ENCODE measurements at places on chromosomes 16 and 17.

- DNase-seq = no peak
These were observed 141.4 kb downstream of the SOCS1 start for GRCh38 chr16:11114366-11115164.

DNA sequence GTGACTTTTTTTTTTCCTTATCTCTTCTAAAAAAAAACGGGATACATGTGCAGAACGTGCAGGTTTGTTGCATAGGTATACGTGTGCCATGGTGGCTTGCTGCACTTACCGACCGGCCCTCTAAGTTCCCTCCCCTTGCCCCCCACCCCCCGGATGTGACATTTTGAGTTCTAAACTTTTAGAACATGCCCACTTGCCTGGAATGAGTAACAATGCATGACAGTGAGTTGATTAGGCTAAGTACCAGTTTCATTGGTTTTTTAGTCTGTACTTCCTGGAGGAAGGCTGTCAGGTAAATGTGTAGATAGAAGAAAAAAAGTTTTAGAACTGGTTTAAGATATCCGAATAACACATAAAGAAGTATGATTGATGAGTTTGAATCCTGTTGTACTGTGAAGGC is 4.0 kb downstream of the BPTF start:
- DNase-seq = no peak

DNA sequence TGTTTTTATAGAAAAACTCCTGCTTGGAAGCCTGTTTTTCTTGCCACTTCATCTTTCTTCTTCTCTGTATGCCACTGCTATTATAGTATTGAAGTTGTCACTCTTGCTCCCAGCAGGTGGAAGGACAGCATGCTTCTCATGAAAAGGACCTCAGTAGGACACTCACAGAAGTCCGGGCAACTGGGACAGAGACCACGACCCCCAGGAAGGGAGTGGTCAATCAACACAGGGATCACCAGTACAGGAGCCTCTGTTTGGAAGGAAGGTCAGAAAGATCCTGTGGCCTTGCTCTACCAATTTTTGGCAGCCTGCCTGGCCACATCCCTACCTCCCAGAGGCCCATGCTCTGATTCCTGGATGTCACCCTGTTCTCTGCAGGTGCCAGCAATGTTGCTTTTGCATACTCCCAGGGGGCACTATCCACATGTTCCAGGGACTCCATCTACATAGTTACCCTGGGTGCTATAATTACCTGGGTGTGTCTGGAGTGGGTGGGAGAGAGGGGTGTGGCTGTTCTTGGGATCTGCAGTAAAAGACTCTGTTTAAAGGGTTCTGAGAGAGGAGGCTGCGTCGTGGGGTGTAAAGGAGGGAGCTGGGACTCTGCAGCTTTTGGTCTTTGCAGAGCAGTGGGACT is 13.7 kb upstream of the AKAP10 start:
- DNase-seq = no peak

DNA sequence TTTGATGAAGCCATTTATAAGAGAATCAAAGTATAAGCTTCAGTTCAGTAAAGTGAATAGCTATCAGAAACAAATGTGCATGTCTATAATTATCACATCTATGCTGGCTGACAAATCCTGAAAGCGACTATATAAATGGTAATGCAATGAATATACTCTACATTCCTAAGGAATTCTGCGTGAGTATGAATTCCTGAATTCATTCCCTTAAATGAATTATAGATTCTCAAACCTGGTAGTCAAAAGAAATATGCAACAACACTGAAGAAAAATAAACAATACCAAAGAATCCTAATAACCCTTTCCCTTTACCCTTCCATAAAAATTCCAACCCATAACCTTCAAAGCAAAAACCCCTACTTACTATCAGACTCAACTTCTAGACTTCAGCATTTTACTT is 416.6 kb upstream of the PMFBP1 start:
- no peak for DNase-seq

DNA sequence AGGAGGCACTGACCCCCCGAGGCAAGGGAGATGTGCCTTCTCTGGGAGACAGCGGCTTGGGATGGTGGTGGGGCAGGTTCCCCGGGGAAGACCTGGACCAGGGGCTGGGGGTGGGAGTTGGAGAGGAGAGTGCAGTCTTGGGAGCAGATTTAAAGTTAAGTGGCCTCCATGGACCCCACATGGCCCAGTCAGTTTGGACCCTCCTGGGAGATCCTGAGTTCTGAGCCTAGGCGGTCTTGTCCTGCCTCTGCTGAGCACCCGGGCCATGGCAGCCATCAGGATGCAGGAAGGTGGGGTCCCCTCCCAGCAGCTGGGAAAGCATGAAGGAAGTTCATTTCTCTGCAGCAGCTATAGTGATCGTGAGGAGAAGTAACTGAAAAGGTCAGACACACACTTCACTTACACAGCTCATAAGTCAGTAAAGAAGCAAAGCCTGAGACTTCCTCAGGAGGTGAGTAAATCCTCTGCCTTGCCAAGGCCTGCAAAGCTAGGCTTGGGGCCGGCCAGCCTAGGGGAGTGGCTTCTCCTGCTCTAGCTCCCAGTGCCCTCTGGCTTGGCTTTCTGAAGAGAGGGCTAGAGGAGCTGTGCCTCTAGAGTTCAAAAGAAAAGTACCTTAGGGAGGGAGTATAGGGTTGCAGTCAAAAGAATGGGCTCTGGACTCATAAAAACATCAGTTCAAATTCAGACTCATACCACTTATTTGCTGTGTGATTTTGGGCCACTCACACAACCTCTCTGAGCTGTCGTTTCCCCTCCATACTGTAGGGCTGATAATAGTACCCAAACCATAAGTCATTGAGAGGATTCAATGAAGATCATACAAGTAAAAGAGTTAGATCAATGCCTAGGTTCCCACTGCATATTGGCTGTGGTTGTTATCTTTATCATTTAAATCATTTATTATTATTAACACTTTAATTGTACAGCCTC is 31.0 kb upstream of the C16orf78 start:
- no peak for DNase-seq

DNA sequence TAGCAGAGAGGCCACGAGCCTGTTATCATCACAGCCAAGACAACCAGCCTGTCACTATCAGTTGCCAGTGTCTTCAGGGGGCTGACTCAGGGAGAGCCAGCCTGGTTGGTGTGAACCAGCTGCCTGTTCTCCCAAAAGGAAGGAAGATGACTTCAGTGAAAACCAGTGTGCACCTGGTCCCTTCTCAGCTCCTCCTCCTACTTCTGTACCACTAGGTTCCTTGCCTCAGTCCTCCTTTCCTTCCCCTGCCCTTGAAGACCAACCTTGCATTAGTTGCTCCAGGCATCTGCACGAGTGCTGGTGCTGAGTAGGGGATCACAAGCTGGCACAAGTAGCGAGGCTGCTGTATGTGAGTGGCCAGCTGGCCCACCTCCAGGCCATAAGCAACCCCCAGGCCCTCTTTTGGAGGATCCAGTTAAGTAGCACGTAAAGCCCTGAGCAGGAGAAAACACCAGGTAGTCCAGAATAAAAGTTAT is 8.5 kb downstream of the TUBG1 start:
- DNase-seq = peak; percentile 44

- DNase-seq = peak; percentile 53
These were observed 52.1 kb downstream of the METRNL start for GRCh38 chr17:83131401-83132011.

DNA sequence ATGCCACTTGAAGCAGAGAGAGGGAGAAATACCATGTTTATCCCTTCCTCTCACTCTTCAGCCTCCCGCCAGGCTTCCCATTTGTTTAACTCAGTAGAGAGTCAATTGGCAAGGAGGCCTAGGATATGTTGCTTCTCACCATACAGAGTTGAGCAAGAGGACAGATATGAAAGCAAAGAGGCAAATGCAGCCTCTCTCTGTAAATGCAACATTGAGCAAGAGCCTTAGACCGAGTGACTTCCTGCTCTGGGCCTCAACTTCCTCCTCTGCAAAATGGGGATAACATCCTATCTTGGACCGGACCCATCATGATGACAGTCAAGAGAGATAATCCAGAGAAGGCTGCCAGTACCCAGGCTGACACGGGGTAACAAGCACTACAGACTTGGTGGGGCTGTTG is 36.8 kb downstream of the SOCS1 start:
- DNase-seq = no peak

DNA sequence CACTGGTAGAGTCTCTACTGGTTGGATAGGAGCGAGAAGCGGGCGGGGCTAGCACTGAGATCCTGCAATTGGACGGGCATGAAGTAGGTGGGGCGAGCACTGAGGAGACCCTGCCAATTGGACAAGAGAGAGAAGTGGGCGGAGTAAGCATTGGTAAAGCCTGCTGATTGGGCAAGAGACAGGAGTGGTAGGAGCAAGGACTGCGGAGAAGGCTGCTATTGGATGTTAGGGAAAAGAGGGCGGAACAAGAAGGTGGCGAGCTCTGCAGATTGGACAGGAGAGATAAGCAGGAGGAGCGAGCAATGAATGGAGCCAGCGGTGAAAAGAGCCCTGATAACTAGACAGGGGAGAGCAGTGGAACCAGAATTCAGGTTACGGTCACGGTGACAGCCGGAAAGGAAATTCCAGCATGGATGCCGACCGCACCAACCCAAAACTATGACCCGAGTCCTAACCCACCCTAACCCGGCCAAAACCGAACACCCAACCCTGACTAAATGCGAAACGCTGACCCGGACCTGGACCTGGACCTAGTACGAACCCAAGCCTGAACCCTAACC is 4.8 kb downstream of the SCGB1C2 start:
- DNase-seq = no peak

DNA sequence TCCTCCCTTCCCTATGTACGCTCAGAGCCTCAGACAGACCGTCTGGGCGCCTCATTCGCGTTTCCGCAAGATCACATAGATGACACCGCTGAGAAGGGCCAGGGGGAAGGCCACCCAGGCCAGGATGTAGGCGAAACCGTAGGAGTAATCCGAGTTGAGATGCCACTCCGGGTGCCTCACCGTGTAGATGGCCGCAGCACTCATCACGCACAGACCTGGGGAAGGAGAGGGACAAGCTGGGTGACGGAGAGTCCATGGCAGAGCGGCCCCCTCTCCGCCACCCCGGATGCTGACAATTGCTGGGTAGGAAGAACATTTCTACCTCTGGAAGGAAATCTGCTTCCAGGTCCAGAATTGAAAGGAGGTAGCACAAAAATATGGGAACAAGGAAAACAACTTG is 34.3 kb downstream of the PMP22 start:
- DNase-seq = no peak

- no peak for DNase-seq
These were observed 4.1 kb downstream of the CYLD start for GRCh38 chr16:50745940-50746339.

DNA sequence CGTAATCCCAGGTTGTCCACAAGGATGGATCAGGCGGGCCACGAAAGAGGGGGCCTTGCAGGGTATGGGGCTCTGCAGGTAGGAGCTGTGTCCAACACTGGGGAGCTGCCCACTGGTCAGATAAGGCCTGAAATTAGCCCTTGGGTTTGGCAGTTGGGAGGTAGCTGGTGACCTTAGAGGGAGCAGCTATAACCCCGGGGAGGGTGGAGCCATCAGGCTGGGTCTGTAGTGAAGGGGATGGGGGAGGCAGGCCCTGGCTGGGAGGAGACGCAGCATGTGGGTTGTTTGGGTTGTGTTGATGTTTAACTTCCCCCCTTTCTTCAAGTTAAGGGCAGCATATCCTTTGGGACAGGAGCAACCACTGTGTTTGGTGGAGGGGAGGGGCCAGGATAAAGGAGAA is 5.9 kb downstream of the MLLT6 start:
- DNase-seq = no peak

GRCh38 chr16:69845181-69845580 is 83.0 kb downstream of the WWP2 start:
- no peak for DNase-seq

GRCh38 chr16:30349675-30350074 is 5.4 kb downstream of the CD2BP2 start:
- no peak for DNase-seq

DNA sequence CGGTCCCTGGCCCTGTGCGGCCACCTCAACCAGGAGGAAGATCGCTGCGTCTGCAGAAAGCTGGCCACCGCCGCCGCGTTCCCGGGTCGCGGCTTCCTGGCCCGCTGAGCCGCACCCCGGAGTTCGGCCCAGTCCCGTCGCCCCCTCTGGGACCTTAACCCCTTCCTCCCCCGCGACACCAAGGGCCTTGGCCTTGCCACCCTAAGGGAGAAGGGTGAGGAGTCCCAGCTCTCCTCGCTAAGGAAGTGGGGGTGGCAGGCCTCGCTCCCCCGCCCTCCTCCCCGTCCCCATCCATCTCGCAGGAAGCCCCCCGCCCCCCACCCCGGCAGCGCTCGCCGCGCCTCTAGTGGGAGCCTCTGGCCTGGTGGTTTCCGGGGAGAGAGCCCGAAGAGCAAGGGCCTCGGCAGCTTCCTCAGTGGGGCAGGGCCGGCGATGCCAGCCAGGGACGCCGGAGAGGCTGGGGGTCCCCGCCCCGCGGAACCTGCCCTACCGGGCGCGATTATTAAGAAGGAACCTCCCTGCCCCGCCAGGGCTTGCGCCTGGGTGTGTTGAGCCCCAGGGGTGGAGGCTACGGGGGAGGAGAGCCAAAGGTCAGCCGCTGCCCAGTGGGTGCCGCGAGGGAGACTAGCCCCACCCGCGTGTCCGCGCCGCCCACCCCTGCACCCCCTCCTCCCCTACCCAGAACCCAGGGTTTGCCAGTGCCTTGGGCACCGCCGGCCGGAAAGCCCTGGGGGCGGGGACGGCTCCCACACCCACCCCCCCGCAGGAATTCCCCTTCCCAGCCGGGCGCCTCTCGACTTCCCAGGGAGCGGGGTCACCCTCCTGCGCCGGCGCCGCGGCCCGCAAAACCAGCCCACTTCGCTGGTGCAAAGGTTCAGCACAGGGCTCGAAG is 6.8 kb downstream of the CBX4 start:
- DNase-seq = peak; percentile 83

GRCh38 chr17:1648963-1649843 is 463 bp downstream of the RILP start:
- DNase-seq = peak; percentile 93

DNA sequence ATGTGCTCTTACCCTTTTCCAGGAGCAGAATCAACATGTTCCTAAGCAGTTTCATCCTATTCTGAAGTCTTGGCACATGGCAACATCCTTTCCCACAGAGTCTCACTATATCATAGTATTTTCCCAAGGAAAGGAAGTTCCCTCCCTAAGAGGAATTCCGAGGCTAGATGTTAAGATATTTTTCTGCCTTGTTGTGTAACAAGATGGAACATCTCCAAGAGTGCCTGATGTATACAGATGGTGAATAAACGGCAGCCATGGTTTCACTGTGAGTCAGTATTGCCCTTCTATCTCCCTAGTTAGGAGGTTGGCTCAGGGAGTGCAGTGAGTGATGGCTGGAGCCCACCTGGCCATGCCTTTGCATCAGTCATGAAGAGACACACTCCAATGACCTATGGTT is 48.2 kb downstream of the SPACA3 start:
- DNase-seq = no peak

DNA sequence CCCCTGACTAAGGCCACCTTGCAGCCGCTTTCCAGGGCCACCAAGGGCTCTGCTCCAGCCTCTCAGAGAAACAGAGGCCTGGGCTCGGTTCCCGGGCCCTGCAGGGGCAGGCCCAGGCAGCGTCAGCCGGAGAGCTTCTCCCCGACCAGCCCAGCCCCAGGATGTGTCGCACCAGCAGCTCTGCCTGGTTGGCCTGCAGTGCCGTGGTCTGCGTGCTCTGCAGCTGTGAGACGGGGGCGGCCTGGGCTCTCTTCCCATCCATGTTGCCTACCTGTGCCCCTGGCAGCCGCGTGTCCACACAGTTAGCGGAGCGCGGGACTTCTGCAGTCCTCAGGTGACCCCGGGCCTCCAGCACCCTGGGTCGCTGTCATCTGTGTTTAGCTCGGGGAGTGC is 4.8 kb downstream of the IGFALS start:
- no peak for DNase-seq

- DNase-seq = no peak
These were observed 56.8 kb upstream of the ARL4D start for GRCh38 chr17:43341715-43342588.

Measured in OCI-M1 (cell line).